ENCODE measurements at places on chromosomes 5 and 9.
A peak's percentile ranks its signal among the peaks of the same experiment; 100 is the strongest.

- DNase-seq = no peak
Observed at GRCh38 chr9:133004091-133004998, 25.9 kb downstream of the GFI1B start.

- DNase-seq = no peak
Observed at GRCh38 chr5:174527916-174528540, 196.4 kb upstream of the MSX2 start.

DNA sequence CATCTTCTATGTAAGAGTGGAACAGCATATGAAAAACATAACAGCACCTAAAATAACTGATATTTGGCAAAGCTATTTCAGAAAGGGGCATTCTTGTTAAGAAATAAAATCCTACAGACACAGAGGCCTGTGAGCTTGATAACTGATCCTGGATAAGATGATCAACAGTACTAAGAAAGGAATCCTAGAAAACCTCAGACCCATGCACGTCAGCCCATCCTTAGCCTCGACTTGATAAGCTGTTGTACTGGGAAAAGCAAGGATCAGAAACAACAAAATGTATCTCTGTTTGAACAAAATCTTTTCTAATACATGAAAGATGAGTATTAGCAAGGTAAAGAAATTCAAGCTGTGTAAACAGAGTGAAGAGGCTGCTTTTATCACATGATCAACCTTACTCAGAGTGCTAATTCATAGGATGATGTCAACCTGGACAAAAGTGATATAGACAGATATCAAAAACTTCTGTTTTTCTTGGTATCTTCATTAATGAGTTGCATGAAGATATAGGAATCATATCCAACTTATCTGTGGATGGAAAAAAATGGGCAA is 15.2 kb downstream of the LIFR start:
- DNase-seq = no peak

DNA sequence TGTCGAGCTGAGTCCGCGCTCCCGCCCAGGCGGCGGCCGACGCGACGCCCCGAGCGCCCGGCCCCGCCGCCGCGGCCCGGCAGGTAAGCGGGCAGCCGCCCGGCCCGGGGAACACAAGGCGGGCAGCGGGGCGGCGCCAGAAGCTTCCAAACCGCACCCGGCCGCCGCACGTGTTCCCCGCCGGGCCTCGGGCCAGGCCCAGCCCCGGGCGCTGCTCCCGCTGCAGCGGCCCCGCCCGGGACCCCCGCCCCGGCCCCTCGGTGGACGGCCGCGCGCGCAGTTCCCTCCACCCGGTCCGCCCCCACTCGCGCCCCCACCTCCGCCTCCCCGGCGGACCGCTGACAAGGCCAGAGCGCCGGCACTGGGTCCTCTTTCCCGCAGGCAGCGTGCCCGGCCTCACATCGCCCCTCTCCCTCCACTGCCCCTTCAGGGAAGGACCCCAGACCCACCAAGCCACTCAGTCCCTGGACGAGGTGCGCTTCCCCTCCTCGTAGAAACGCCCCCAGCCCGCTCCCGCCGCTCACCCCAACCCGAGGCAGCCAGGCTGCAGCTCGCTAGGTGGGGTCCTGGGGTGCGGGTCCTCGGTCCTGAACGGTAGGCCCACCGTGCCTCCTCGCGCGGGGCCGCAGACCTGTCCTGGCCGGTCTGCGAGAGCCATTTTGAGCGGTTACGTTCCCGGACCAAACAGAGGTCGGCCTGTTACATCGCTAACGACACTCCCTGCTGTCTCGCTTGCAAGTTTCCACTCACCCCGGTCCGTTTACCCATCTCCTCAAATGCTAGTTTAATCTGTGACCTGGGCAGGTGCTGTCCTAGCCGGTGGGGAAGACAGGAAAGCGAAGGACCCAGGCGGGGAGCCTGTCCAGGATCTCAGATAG is 475 bp downstream of the WDR5 start:
- no peak for DNase-seq

GRCh38 chr9:129624168-129624759 is 1.7 kb upstream of the NTMT1 start:
- DNase-seq = peak; percentile 48

GRCh38 chr5:140338908-140339307 is 7.5 kb downstream of the HBEGF start:
- DNase-seq = no peak

DNA sequence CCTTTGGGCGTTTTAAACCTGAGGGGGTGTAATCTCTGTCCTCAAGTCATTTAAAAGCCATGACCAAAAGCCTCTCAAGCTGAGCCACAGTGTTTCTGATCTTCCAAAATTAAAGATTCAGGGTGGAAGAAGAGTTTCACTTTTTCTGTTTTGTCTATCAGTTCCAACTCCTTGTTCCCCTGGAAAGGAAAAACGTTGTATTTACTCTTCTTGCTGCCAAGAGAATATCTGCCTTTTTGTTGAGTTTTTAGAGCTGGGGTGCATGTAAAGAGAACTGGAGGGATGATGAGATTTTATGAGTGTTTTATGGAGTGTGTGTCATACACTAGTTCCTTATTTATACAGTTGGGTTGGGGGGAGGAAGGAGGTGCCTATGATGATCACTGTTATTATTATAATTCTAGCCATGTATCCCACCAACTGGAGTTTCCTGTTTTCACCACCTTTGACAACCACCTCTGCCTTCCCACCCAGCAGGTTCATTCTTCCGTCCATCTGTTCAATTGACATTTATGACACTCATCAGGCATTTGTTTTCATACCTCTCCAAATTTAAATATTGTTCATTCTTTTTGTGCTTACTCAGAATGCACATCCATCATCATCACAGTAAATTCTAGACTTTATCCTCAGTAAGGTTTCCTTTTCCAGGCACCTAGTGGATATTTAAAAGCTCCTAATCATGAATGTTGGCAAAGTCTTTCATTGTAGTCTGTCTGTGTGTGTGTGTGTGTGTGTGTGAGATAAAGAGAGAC is 97.9 kb upstream of the MPDZ start:
- no peak for DNase-seq

- no peak for DNase-seq
Observed at GRCh38 chr9:109769250-109769649, 10.7 kb upstream of the PALM2AKAP2 start.

- DNase-seq = no peak
Observed at GRCh38 chr9:92749071-92749933, 15.3 kb downstream of the BICD2 start.

DNA sequence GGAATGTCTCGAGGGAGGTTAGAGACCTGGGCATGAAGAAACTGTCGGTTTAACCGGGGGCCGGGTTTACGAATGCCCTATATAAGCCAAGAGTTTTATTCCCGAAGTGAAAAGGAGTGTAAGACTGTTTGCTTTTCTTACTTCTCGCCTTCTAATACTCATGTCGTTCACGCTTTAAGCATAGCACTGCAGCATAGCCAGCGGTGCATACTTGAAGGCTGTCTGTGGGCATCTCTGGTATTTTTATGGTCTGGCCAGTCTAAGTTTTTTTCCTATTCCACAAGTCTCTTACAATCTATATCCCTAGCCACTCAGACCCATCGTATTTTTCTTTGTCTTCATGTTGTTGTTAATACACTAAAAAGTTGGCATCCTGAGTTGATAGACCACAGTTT is 1.2 kb downstream of the UHRF2 start:
- no peak for DNase-seq

DNA sequence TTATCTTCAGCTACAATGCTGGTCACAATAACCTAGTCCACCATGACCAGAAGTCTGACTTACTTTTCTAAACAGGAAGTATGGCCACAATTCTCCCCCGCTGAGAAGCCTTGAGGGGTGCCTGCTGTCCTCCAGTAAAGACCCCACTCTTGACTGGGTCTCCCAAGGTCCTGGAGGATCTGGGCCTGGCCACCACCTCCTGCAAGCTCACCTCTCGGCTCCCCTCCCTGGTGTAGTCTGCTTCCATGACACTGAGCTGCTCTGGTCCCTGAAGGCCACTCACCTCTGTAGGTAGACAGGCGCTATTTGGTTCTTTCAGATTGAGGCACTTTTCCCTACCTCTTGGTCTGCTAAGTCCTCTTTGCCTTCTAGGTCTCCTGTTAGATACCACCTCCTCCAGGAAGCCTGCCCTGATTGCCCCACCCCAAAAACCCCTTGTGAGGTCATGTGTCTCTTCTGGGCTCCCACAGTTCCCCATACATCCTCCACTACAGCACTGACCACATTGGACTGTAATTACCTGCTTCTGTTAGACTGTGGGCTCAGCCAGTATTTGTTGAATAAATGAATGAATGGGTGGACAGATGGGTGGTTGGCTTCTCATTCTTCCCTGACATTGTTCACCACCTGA is 62.6 kb upstream of the IER5L start:
- no peak for DNase-seq

DNA sequence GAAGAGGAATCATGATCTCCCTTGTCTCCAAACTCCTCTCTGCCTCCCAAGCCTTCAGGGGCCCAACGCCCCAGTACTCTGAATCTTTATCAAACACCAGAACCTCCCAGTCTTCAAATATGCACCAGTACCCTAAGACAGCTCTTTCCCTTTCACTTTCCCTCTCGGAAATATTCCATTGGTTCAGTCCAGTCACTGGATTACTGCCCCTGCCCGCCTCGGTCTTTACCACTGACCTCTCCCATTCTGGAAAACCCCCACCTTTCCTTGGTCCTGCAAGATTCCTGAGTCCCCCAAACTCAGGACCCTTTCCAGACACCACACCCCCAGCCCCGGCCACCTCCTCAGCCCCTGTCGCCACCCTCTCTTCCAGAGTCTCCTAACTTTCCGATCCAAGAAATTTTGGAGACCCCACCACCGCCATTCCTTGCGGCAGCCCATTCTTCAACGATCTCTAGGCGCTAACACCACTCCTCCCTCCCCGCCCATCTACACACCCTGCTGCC is 674 bp downstream of the C5orf15 start:
- DNase-seq = no peak

- no peak for DNase-seq
Observed at GRCh38 chr5:87876616-87877015, 392.0 kb downstream of the TMEM161B start.

GRCh38 chr5:7876867-7877266 is 7.9 kb downstream of the MTRR start:
- DNase-seq = no peak

- DNase-seq = no peak
Observed at GRCh38 chr9:91824601-91825305, 125.3 kb downstream of the ROR2 start.

Measured in HTR-8/SVneo (cell line).